CD4-positive, alpha-beta T cell treated with Interferon alpha-2 for 1 hour (primary cell): ENCODE measurements at places on chromosomes 12 and 14.

DNA sequence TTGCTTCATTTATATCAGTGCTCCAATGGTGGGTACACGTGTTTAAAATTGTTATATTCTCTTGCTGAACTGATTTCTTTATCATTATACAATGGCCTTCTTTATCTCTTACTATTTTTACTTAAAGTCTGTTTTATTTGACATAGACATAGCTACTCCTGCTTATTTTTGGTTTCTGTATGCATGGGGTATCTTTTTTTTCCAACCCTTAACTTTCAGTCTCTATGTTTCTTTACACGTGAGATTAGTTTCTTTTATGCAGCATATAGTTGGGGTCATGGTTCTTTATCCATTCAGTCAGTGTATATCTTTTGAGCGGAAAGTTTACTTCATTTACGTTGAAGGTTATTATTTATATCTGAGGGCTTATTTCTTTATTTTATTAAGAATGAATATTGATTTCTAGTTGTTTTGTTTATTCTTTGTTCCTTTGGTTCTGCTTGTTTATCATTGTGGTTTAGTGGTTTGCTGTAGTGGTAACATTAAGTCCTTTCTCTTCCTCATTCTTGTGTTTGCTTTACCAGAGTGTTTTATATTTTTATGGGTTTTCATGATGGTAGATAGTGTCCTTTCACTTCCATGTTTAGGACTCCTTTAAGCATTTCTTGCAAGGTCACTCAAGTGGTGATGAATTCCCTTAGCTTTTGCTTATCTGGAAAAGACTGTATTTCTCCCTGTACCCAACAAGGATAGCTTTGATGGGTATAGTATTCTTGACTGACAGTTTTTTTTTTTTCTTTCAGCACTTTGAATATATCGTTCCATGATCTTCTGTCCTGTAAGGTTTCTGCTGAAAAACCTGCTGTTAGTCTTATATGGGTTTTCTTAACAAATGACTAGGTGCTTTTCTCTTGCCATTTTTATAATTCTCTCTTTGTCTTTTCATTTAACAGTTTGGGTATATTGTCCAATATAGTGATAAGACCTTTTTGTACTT lies 38.3 kb upstream of the FAR2 start:
- DNase-seq = no peak

- no peak for DNase-seq
Observed at GRCh38 chr12:122184517-122184916, 1.6 kb downstream of the LRRC43 start.

- no peak for DNase-seq
Observed at GRCh38 chr12:120887253-120888043, 16.7 kb downstream of the SPPL3 start.

DNA sequence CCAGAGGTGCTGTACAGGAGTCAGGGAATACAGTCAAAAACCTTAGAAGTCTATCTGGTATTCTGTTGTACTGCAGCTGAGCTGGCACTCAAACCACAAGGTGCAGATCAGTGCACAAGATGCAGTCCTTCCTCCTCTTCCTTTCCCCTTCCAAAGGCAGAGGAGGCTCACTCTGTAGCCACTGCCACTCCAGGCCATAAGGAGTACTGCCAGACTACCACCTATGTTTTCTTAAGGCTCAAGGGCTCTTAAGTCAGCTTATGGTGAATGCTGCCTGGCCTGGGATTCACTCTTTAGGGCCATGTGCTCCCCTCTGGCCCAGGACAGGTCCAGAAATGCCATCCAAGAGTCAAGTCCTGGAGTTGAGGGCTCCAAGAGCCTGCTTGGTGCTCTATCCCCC lies 200.3 kb downstream of the CRADD start:
- no peak for DNase-seq

- no peak for DNase-seq
Observed at GRCh38 chr12:25827141-25827540, 131.3 kb upstream of the RASSF8 start.

DNA sequence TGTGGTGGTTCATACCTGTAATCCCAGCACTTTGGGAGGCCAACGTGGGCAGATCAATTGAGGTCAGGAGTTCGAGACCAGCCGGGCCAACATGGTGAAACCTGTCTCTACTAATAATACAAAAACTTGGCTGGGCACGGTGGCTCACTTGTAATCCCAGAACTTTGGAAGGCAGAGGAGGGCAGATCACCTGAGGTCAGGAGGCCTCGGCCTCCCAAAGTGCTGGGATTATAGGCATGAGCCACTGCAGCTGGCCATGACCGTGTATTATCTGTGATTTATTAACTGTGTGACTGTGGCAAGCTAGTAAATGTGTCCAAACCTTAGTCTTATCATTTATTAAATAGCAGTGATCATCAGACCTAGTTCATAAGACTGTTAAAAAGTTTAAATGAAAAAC lies 7.1 kb upstream of the ITPK1 start:
- DNase-seq = no peak

- DNase-seq = no peak
Observed at GRCh38 chr12:168763-169525, 45.0 kb downstream of the SLC6A12 start.
